ENCODE measurements at places on chromosomes 2 and 18.

DNA sequence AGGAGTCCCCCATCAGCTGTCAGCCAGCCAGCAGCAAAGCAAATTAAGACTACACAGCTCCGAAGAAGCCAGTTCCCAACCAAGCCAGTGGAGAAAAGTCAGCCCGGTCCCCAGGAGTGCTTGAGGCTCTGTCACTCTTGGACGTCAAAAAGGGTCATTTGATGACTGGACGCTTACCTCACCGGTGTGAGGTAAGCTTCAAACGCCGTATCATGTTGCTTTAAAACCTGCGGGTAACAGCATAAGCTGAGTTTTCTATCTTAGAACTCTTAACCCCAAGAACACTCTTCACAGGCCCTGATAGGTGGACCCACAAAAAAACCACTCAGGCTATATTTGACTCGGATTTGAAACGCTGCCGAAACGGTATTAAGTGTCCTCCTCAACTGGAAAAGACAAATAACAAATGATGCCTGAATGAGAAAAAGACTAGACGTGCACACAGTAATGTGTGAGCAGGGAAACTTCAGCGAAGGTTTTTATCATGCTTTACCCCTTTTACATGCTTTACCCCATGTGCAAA lies 682 bp upstream of the LNPK start:
- DNase-seq: no peak

- no peak for DNase-seq
Observed at GRCh38 chr2:150885774-150886386, 375.8 kb downstream of the RBM43 start.

- DNase-seq: no peak
Observed at GRCh38 chr2:234401426-234401825, 95.5 kb downstream of the ARL4C start.

DNA sequence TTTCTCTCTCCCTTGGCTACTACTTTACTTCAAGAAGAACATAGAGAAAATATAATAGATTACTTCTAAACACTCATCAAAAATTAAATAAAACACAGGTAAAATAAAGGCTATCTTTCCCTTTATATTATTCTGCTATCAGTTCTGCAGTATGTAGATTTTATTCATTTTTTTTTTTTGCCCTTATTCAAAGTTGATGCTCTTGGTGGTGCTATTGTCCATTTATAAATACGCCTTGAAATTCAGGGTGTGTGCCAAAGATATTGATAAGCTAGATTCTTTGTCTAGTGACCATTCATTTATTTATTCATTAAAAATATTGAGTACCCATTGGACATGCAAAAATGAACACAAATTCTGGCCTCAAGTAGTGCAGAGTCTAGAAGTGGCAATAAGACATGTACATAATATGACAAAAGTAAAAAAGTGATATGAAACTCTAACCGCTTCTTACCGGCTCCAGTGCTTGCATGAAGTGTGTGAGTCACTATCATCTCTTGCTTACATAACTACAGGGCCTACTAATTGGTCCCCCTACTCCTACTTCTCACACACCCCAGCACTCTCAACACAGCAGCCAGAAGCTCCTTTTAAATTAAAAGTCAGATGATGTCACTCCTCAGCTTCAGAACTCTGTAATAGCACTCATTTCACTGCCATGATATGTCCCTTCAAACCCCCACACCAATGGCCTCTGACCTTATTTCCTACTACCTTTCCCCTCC lies 208.3 kb upstream of the FANCL start:
- no peak for DNase-seq

GRCh38 chr2:64975232-64975821 lies 13.9 kb upstream of the SLC1A4 start:
- no peak for DNase-seq

DNA sequence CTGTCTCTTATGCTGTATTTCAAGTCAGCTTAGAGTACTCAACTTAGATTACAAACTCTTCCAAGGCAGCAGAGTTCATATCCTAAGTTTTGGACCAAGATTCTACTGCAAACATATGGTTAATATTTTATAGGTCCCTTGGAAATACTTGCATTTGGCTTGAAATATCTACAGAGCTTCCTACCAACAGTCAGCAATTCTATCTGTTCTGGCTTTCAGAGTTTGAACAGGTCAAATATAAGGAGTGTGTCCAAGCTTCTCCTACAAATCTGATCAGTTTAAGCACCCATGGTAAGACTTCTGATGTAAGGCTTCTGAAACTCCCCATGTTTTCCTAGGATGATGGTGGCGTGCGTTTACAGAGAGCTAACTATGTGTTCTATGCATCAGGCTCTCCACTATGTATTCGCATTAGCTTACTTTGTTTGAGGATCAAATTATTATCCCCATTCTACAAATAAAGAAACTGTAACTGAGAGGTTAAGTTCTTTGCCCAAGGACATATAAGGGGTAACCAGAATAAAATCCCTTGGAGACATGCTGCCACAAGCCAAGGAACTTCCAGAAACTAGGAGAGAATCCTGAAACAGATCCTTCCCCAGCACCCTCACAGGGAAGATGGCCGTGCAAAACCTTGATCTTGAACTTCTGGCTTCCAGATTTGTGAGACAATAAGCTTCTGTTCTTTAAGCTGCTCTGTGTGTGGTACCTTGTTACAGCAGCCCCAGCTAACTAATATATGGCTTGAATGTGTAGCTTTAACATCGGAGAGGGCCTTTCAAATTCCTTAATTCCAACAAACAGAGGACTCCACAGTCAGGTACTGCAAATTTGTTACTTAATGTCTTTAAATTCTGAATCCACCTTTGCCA lies 55.1 kb downstream of the ATP8B1 start:
- no peak for DNase-seq

GRCh38 chr18:2869207-2869606 lies 22.4 kb downstream of the EMILIN2 start:
- DNase-seq: no peak

GRCh38 chr2:193562031-193562430 lies 1367.3 kb upstream of the TMEFF2 start:
- no peak for DNase-seq

DNA sequence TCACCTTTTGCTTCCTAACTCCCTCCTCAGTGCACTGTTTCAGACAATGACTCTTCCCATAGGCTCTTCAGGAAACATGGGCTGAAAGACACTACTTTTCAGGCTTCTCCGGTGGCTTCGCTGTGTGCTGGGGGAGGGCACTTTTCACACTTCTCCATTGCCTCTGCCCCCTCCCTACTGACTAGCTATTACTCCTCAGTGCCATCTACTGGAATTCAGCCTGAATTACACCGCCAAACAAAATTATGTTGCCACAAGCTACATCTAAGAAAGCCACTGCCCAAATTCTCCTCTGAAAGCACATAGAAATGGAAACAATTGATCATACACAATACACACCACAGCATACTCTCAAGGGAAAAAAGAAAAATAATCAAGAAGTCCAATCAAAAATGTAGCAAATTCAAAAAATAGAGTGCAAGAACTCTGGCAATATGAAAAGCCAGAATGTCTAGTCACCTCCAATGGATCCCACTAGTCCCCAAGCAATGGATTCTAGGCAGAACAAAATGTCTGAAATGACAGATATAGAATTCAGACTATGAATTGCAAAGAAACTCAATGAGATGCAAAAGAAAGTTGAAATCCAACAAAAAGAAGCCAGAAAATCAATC lies 1139.4 kb upstream of the GYPC start:
- no peak for DNase-seq
